ENCODE measurements at places on chromosomes 6 and 20.

GRCh38 chr6:128659276-128659675 lies 138.9 kb upstream of the PTPRK start:
- no peak for DNase-seq

DNA sequence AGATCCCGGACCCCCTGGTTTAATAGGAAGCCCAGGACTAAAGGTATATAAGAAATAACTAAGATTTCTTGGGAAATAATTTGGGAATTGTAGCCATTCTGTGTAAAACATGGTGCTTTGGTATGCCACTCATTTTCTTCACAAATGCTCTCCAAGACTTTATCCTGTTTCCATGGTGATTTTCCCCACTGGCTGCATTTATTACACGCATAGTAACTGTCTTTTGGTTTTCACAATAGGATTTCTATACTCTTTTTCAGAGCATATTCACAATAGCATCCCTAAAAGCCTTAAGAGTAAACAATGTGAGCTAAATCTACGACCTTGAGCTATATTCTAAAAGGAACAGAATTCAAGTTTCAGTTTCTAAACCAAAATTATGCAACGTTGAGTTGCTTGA lies 160.8 kb downstream of the COL9A1 start:
- no peak for DNase-seq

DNA sequence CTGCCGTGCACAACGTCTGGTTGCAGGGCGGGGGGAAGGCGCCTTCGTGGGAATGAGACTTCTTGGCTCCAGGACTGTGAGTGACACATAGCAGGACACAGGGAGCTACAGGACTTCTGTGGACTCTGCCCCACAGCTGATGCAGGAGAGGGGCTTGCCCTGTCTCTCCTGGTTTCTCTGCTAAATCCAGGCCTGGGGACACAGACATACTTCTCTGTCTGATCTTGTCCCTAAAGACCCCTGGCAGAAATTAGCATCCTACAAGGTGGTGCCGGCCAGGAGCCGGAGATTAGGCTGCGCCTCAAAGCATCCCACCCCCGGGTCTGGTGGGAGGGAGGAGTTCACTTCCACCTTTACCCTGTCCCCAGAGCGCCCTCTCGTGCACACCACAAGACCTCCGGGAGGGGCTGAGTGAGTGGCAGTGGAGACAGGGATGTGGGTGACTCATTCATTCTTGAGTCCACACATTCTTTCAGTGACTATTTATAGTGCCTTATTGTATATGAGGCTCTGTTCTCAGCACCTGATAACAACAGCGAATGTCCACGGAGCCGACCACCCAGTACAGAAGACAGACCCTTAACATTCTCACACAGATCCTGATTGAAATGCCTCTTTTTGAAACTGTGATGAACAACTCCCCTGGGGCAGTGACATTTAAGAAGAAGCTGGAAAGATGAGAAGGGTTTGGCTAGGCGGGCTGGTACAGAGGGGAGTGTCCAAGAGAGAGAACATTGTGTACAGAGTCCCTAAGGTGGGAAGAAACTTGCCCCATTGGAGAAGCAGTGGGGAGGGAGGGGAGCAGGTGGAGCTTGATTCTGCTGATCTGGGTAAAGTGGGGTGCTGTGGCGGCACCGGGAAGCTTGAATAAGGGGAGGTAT lies 39.0 kb downstream of the GMPR start:
- DNase-seq = no peak

DNA sequence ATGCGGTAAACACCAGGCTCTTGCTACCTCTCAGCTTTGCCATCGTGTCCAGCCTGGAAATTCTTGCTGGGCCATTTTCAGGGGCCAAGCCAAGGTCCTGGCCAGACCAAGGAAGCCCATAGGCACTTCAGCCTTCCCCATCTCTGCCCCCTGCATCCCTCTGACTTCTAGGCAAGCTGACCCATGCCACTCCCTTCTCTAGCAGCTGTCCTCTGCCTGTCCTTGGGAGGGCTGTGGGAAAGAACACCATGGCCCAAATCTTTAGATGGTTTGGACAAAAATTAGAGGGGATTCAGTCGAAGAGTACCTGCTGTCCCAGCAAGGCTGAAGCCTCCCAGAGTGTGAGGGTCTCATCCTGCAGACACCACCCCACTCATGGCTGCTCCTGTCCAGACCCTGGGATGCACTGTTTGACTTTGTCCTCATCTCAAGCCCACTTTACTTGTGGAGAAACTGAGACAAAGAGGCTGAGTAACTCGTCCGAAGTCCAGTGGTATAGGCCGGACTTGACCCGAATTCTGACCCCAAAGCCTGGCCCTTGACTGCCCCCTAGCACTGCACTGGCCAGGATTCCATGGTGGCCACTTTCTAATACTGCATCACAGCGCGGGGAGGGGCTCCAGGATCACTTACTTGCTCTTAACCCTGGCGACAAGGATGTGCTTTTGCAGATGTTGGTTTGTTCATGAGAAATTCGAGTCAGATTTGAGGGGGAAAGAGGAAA lies 22.4 kb upstream of the STX16 start:
- no peak for DNase-seq

GRCh38 chr20:25283221-25283951 lies 35.5 kb downstream of the PYGB start:
- DNase-seq = no peak

- no peak for DNase-seq
Measured at GRCh38 chr20:46549188-46549972, 1.1 kb downstream of the OCSTAMP start.

- no peak for DNase-seq
Measured at GRCh38 chr6:161242779-161243693, 30.8 kb downstream of the AGPAT4 start.
